NCI-H2081 treated with DMSO at 0.1 percent for 48 hours (cell line): ENCODE measurements at places on chromosomes 5 and 9.

GRCh38 chr9:106897236-106897635, 34.3 kb downstream of the ZNF462 start:
- DNase-seq = no peak

- DNase-seq = no peak
These were observed 5.7 kb downstream of the PCDHB4 start for GRCh38 chr5:141127305-141127704.

DNA sequence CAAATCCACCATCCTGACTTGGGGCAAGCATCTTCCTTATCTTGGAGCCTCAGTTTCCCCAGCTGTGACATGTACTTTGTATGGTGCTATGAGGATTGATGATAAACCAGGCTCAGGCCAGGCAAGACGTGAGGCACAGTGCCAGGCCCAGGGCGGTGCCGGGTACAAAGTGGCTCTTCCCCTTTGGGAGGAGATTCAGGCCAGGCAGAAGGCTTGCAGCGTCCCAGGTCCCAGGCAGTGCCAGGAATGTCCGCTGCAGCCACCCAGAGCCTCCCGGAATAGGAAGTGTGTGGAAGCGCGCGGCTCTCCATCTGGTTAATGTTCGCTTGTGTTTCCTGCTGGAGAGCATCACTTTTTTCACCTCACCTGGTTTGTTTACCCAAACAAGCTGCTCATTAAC, 12.6 kb upstream of the DENND1A start:
- no peak for DNase-seq

DNA sequence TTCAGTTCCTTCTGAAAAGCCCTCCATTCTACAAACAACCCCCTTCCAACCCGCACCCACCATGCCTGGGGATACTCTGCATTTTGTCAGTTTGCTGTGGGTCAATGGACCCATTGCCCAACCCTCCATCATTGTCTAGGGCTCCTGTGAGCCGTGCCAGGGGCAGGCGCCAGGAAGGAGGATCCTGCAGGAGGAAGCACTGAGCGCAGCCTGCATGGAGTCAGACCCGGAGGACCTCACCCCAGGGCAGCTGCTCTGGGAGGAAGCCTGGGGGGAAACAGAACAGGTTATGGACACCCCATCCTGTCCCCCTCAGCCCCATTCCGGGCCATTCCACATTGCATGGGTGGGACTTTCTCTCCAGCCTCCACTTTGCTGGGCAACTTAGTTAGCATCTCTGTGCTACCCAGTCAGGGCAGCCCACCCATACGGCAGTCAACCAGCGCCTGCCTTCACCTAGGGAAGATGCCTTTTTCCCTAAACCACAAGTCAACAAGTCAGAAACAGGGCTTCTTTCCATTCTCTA, 48.6 kb upstream of the VDAC1 start:
- no peak for DNase-seq

- DNase-seq = no peak
These were observed 328.4 kb downstream of the EFNA5 start for GRCh38 chr5:107342371-107342770.

- DNase-seq = no peak
These were observed 96.5 kb upstream of the ERCC6L2 start for GRCh38 chr9:95778957-95779356.

DNA sequence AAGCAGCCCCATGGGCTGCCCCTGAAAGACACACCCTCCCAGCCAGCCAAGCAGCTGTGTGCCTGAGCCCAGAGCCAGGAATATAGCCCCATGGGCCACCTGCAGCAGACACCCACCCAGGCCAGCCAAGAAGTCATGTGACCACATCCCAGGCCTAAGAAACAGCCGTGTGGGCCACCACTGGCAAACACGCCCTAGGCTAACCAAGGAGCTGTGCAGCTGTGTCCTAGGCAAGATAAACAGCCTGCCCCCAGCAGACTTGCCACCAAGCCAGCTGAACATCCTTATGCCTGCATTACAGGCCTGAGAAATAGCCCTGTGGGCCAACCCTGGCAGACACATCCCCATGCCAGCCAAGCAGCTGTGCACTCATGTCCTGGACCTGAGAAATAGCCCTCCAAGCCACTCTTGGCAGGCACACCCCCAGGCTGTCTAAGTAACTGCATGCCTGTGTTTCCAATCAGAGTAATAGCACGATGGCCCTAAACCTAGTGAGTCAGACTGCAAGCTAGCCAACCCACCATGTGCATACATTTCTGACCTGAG, 143.0 kb downstream of the ADAMTS6 start:
- no peak for DNase-seq

GRCh38 chr9:112377087-112377486, 2.8 kb upstream of the HSDL2 start:
- no peak for DNase-seq

DNA sequence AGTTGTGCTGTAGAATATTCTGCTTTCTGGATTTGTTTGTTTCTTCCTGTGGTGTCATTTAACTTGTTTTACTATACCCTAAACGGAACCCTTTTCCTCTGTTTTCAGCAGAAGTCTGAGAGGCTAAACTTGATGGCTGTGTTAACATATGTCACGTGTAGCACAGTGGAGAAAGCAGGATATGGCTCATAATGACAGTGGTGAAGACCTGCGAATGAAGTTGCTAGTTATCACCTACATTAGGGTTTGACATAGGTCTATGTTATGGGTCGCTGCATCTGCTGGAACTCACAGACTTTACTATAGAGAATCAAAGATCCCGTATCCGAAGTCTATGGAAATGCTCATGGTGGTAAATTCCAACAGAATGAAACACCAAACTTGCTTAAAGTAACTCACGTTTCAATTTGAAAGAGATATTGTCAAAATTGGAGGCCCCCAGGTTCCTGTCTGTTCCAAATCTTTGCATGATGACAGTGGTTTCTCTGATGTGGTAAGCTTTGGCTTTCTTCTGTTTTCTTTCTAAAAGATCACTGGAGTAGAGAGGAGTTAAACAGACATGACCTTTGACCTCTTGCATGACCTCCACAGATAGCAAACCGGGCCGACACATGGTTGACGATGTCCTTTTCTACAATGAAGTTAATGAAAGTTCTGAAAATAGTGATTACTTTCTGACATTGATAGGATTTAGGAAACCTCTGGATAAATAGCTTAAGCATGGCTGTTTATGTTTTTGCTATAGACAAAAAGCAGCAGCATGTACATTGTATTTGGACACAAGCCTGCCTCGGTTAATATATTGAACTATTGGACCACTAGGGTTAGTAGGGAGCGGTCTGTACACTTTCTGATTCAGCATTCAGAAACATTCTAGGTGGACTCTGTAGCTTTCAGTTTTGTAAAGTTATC, 3.1 kb upstream of the CATSPER3 start:
- DNase-seq = no peak

DNA sequence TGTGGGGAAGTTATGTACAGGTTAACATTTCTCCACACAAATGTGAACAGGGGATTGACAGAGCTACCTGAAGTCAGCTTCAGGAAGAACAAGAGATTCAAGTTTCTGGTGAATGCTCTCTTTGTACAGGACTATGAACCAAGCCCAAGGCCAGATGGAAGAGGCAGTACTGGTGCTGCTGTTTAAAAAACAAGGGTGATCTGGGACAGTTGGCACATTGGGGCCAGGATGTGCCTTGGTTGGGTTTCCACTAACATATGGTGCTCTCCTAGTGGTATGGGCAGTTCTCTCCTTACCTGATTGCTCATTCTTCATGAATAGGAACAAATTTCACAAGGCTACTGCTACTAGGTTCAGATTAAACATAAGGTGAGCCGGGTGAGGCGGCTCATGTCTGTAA, 40.0 kb downstream of the MTMR12 start:
- DNase-seq = no peak

- no peak for DNase-seq
These were observed 200.3 kb downstream of the TRPM3 start for GRCh38 chr9:70921136-70921535.

- DNase-seq = peak; percentile 29
These were observed 700.5 kb upstream of the CDH10 start for GRCh38 chr5:25345240-25345771.

DNA sequence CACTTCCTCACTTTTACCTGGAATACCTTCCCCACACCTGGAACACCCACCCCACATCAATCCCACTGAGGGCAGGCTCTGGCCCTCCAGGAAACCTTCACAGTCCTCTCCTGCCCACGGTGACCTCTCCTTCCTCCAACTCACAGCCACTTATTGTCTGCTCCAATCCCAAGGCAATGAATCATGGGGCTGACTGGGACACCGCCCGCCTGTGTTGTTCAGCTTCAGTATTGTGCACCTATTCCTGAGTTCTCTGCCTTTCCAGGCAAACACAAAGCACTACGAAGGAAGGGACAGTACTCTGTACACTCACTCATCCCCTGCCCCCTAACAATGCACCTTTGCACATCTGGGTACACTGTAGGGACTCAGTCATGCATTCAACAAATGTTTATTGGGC, 7.3 kb downstream of the PCDH1 start:
- DNase-seq = no peak

- no peak for DNase-seq
These were observed 666 bp downstream of the PPARGC1B start for GRCh38 chr5:149730620-149731331.

DNA sequence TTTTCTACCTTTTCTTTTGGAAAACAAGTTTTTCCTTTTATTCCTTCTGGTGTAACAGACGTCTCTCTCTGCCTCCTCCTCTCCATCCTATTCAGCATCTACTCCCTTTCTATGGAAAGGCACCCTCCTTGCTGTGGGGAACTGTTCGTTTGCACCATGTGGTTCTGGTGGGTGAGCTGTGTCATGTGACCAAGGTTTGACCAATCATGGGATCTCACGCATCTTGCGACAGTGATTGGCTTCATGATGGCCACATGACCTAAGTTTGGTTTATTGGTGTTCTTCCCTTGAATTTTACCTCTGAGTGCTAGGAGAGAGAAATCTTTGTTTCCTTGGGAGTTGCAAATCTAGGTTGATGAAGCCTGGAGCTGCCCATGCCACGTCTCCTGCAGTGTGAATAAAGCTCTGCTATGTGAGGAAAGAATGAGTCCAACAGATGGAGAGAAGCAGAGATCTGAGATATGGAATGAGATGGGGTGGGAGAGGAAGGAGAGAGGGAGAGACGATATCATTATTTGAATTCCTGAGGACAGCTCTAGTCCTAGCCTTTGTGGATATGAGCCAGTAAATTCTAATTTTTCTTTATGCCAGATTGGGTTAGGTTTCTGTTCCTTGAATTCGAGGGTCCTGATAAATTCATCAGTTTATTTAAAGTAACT, 178.8 kb upstream of the IL12B start:
- no peak for DNase-seq

DNA sequence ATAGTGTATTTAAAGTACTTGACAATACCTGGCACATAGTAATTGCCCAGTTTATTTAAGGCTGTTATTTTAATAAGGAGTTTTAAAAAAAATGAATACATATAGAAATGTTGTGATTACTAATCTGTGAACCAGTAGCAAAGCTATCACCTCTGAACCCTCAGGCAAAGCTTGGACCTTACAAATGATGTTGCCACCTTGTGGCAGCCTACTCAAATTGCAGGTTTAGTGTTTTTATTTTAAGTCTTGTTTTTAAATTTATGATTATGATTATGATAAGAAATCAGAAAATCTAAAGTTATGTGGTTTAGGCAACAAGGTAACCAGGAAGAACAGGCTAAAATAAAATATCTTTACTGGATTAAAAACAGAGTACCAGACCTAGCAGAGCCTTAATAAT, 35.8 kb downstream of the PPARGC1B start:
- DNase-seq = no peak

GRCh38 chr5:6408627-6409446, 30.5 kb upstream of the MED10 start:
- no peak for DNase-seq

DNA sequence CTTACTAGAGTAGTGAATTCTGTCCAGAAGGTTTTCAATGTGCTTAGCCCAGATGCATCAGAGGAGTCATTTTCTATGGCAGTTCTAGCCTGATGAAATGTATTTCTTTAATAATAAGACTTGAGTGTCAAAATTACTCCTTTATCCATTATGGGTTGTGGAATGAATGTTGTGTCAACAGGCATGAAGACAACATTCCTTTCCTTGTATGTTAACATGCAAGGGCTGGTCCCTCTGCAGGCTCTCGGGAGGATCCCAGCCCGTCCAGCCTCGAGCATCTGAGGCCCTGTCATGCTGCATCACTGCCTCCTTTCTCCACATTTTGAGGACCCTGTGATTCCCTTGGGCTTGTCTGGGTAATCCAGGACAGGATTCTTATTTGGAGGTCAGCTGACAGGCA, 42.9 kb upstream of the FAM120AOS start:
- DNase-seq = no peak

DNA sequence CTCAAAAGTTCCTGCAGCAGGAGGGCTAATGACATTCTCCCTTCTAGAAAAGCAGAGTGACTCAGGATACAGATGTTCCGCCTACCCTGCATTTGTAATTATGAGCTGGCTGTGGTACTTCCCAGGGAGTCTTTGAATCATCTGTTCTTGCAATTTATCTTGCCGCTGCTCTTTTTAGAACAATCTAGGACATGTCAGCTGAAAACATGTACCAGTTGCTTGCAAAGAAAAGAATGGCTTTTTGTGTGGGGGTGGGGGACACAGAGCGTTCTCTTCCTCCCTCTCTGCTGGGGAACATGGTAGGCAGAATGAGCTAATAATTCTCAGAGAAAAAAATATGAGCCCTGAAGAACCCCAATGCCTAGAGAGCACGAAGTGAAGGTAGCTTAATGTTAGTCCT, 51.7 kb upstream of the TUT7 start:
- no peak for DNase-seq

- no peak for DNase-seq
These were observed 71.6 kb upstream of the RNU6ATAC start for GRCh38 chr9:134236001-134236421.

DNA sequence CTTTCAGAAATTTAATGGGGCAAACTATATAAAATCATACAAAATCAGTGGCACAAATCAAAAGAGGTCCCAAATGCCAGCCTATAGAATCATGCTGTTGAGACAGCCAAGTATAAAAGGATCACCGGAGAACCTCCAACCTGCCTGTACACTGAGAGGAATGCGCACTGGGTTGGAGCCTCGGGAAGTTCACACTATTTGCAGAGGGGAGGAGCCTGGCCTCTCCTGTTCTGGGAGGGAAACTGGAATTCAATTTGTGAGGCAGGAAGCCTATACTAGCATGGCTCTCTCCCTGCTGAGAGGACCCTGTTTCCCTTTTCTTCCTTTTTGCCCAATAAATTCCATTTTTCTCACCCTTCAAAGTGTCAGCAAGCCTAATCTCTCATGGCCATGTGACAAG, 406.0 kb downstream of the HINT1 start:
- DNase-seq = no peak

DNA sequence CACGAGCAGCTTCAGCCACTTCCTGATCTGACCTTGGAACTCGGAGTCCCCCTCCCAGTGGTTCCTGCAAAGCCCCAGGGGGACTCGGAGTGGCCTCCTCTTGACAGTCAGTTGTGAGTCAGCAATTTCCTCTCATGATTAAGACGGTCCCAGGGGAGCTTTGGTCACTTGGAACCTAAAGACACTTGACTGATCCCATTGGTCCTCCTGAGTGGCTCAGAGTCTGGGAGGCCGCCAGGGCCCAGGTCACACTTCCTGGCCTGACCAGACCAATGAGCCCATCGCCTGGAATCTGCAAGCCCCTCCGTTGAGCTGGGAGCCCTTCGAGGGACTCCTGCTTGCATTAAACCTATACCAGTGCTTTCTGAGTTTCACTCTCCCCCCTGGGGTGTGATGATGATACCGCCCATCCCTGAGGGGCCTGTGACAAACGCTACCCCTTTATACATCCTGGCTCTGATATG, 29.1 kb downstream of the TSPAN17 start:
- DNase-seq = no peak

- no peak for DNase-seq
These were observed 115.7 kb upstream of the C9orf72 start for GRCh38 chr9:27688954-27689353.

GRCh38 chr9:36082931-36083330, 46.2 kb downstream of the RECK start:
- no peak for DNase-seq
